ENCODE measurements at places on chromosomes 16 and 17.
A peak's percentile ranks its signal among the peaks of the same experiment; 100 is the strongest.

GRCh38 chr17:66567234-66568170 lies 265.1 kb downstream of the PRKCA start:
- DNase-seq = peak; percentile 61

DNA sequence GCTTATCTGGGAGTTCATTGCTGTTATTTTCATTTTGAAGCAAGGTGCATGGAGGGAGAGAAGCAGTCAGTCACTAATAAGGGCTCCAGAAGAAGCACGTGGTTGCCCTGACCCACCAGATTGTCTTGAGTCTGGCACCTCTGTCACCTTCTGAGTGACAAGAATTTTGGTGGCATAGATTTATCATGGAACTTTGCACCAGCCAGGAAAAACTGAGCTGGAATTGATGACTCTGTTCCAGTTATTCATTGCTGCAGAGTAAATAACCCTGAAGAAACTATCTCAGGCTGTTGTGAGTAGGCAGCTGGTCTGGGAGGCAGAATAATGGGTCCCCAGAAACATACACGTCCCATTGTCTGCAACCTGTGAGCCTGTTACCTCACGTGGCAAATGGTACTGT lies 44.8 kb downstream of the HSD17B2 start:
- DNase-seq = no peak

- DNase-seq = no peak
These were observed 13.6 kb upstream of the GIP start for GRCh38 chr17:48981927-48982539.

DNA sequence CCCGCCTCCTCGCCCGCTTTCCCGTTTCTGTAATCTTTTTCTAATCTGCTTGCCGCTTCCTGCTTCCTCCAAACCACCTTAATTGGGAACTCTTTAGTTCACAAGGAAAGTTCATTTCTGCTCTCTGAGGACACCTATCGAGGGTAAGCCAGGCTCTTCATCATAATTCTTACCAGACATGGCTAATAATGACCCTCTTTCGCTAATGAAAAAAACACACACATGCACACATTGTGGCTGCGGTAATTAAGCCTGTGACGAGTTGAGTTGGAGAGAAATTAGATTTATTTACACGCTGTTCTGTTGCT lies 100.6 kb downstream of the ZNF423 start:
- peak; percentile 23 for DNase-seq

- no peak for DNase-seq
These were observed 14.3 kb downstream of the KATNIP start for GRCh38 chr16:27564224-27564623.

DNA sequence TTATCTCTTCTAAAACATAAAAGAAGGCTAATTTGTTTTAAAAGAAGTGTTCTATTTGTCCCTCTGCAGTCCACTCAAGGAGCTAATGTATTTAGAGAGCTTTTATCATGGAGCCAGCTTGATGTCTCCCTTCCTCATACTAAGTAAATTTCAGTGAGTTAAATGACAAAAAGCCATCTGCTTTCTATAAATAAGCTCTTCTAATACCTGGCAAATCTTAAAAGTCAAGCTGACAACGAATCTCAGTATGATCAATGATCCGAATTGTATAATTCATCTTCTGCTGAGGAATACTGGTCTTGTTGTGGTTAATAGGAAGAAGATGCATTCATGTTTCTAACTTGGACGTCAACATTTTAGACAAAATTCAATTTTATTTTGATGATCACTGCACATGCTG lies 1390.7 kb downstream of the CDH8 start:
- DNase-seq = no peak

GRCh38 chr17:3398310-3398709 lies at the start of gene OR1E1:
Gene OR1E1 (minus strand): TSS chr17:3398410. CDS start chr17:3398410, 0 bp downstream.
- DNase-seq = no peak

DNA sequence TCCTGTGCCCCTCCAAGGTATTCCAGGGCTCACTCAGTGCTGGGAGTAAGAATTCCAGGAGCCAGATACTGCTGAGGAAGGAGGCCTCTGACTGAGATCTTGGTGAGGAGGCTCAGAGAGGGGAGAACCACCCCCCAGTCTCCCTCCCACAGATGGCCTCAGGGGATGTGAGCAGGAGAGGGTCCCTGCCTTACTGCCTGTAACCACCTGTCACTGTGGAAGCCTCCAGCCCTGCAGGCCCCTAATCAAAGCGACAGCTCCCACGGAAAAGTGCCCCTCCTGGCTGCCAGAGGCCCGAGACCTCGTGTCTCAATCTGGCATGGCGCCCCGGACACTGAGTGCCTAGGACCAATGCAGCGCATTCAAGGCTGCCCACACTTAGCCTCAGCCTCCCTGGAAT lies 7.7 kb upstream of the C17orf113 start:
- DNase-seq = no peak

GRCh38 chr16:24041834-24042631 lies 206.2 kb downstream of the PRKCB start:
- DNase-seq = peak; percentile 11

- no peak for DNase-seq
These were observed 1.4 kb upstream of the LLGL1 start for GRCh38 chr17:18224053-18224386.

- no peak for DNase-seq
These were observed 7.8 kb downstream of the PLCG2 start for GRCh38 chr16:81786868-81787267.

DNA sequence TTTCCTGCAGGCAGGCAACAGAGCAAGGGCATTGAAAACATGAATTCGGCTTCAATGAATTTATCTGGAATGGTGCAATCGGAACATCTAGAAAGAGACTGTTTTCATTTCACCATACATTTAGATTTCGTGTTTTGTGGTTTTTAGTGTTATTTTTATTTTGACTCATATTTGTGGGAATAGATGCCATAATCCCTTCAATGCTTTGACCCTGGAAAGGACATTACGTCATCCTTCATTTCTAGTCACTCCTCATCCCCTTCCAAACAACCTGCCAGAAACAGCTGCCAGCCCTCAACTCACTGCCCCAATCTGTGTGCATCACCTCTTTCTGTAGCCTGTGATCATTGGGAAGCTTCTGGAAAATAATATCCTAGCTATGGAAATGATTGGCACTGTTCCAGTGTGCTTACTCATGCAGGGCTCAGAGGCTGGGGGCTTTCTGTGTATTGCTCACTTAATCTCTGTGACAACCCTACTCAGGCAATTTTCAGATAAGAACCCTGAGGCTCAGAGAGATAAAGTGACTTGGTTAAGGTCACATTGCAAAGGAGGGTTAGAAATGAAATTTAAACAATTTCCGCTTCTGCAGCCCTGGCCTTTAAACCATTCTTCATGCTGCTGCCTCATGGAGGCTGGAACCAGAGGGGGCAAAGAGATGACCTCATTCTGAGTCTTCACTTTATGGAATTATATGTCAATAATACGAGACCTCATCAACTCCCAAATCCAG lies 9.5 kb upstream of the KSR1 start:
- peak; percentile 94 for DNase-seq

DNA sequence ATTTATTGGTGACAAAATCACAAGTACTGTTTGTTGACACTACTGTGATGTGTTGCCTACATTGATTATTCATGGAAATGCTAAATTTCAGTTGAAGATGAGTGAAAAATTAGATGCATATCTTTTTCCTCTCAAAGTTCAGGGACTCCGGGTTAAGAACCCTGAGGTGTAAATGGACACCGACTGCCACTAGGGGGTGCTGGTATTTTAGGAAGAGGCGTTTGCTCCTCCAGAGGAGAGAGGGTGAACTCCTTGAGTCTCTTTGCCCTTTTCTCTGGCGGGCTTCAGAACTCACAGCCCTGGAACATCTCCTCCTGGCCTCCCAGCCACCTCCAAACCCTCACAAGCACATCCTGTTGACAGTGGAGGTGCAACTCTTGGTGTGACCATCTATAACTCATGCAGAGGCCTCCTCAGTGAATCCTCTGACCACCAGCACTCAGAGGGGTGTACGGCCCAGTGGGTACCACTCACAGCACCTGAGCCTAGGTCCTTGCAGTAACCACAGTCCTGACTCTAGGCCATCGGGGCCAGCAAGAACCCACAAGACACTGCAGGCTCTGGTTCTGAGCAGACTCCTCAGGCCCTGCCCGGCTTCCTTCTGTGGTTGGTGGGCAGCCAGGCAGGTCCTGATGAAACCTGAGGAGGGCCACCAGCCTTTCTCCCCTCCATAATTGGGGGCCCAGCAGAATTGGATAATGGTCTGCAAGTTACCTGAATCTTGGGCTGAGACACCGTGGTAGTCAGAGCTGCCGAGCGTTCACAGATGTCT lies 26.2 kb upstream of the PIK3R5 start:
- peak; percentile 40 for DNase-seq

- DNase-seq = no peak
These were observed 464 bp upstream of the MRM1 start for GRCh38 chr17:36600936-36601302.

DNA sequence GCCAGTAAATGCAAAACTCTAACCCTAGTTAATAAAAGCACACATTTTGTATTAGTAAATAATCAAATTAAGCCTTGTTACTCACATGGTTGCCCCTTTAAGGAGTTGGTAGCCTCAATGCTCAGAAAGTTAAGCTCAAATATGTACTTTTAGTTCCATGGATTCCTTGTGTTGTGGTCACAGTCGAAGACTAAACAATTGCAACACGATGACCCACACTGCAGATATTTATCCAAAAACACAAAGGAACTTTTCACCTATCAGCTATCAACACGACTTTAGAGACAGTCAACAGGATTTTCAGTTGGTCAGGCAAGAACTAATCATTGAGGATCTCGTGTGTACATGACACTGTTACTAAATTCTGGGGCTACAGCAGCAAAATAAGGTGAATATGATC lies 47.4 kb upstream of the NUDT7 start:
- DNase-seq = no peak

GRCh38 chr16:78224342-78224741 lies 124.9 kb downstream of the WWOX start:
- no peak for DNase-seq

- no peak for DNase-seq
These were observed 49.2 kb upstream of the CBFA2T3 start for GRCh38 chr16:89026121-89026612.

- peak; percentile 74 for DNase-seq
These were observed 120.5 kb downstream of the ZFHX3 start for GRCh38 chr16:72927199-72928089.

DNA sequence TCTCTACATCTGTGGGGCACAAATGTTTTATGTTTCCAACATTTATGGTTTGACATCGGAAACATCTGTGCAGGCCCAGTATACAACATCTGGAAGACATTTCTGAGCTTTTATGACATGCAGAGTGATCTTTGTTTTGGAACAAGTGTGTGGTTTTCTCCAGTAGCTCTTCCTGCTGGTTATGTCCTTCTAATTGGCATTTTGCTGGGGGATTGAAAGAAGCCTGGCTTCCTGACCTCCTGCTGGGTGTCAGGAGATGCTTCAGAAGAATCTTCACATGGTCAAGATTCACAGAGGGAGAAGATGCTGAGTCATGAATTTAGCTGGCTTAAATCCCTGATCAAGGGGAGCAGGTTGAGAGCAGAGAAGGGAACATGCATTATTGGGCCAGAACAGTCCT lies 279.5 kb upstream of the MYOCD start:
- DNase-seq = no peak

GRCh38 chr16:64892835-64893785 lies 228.8 kb downstream of the CDH11 start:
- peak; percentile 86 for DNase-seq

DNA sequence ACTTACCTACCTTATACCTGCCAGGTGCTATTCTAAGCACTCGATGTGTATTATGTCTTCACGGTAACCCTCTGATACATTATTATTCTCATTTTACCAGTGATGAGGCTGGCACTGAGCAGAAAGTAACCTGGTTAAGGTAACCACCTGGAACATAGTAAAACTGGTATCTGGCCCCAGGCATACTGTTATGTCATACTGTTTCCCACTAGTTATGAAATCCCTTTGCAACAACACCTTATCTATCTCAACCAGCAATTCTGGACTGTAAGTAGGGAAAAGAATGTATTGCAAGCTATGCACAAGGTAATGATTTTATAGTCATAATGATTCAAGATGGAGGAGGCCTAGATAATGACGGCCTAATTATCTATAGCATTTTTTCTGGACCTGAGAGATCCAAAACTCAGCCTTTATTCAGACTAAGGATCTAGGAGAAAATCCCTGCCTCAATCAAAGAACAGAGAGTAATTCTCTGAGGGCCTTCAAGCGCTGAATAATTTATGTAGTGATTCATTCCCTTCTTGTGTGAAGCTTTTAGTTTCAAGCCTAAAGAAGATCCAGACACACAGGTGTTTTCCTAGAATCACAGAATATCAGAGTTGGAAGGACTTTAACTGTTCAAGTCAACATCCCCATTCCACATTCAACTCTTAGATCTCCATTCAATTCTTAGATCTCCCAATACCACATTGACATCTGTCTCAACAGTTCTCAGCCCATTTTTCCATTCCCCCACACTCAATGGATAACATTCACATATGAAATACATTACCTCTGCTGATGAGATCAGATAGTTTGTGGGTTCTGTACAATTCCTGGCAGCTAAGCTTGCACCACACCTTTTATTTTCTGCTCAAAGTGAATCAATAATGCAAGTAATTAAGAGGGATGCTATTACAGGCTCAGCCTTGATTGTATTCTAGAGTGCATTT lies 14.9 kb upstream of the MMD start:
- no peak for DNase-seq

DNA sequence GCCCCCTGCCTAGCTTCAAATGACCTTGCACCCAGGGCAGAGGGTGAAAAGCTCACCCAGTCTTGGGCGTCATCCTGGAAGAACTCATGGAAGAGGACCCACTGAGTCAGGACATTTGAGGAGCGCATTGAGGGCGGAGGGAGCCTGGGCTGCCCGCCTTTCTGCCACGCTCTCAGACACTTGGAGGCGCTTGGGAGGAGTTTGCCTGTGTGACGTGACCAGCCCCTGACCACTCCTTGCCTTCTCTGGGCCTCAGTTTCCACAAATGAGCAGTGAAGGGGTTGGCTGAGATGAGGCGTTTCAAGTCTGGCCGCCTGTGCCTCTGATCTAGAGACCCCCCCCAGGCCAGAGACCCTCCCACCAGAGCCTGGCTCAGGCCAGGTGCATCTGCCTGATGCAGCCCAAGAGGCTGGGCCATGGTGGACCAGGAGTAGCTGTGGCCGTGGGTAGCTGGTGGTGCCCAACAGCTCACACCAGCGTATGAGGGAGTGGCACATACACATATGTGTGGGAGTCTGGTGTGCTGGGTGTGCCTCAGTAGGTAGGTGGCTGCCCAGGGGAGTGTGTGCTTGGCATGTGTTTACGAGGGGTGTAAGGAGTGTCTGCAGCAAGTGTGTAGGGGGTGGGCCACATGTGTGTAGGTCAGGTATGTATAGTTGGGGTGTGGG lies 80.2 kb upstream of the TOB1 start:
- DNase-seq = no peak

GRCh38 chr17:50830352-50830751 lies 5.0 kb upstream of the WFIKKN2 start:
- no peak for DNase-seq

Measured in stromal cell of bone marrow (primary cell).